ENCODE measurements at places on chromosomes 12 and 14.

DNA sequence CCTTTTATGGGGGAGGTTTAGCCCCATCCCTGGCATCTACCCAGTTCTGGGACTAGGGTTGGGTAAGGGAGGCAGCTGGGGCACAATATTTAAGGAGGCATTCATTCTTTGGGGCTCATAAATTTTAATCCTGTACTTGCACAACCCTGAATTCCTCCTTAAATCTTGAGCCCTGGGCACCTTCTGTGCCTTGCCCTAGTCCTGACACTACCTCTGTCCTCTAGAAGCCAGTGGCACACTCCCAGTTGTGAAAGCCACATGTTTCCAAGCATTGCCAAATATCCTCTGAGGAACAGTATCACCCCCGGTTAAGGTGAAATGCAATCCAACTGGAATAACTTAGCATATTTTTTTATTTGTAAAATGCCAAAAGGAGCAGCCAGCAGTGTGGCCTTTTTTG lies 36.6 kb downstream of the SLC16A7 start:
- no peak for DNase-seq

DNA sequence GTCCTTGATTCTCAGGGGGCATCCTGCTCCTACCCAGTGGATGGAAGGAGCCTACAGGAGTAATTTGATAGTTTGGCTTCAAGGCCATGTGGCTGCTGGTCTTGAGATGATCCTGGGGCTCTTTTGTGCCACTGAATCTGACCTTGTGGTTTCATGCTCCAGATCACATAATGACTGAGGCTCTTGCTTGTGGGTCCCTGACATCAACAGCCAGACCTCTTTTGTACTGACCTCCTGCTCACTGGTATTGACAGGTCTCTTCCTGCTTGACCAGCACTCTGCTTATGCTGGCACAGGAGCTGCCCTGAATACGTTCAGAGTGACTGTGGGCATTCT lies 23.2 kb upstream of the JPH4 start:
- DNase-seq: no peak

GRCh38 chr12:101536069-101536674 lies 58.6 kb upstream of the MYBPC1 start:
- DNase-seq: no peak

GRCh38 chr12:70180130-70180529 lies 63.1 kb upstream of the CNOT2 start:
- no peak for DNase-seq

DNA sequence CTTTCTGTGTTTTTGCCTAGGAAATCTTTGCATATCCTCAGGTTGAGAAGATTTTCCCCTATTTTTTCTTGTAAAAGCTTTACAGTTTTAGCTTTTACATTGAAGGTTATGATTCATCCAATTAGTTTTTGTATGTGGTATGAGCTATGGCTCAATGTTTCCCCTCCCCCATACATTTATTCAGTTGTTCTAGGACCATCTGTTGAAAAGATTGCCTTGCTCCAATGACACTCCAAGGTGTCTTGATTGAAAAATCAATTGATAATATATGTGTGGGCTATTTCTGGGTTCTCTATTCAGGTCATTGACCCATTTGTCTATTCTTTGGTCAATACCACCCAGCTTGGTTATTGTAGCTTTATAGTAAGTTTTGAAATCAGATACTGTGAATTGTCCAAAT lies 42.6 kb downstream of the LRTM2 start:
- no peak for DNase-seq

DNA sequence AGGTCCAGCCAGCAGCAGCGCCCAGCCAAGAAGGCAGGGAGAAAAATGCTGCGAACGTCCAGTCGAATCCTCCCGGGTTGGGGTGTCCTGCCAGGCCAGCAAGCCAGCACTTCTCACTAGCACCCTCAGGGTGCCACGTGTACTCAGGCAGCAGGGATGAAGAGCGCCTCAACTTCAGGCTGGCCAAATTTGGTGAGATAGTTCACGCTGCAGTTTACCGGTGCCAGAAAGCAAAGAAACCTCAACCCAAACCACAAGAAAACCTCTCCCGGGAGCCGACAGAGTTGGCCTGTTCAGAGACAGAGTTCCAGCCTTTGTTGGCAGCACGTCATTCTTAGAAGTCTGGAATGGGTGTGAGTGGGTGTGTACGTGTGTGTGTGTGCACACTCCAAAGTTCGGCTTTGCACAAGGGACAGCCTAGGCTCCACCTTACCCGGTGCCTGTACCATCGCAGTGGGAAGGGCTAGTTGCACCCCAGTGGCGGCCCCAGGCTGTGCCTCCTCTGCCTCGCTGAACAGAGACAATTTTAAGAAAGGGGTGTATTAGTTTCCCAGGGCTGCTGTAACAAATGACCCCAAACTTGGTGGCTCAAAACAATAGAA lies 42.1 kb downstream of the ELK3 start:
- DNase-seq: no peak

DNA sequence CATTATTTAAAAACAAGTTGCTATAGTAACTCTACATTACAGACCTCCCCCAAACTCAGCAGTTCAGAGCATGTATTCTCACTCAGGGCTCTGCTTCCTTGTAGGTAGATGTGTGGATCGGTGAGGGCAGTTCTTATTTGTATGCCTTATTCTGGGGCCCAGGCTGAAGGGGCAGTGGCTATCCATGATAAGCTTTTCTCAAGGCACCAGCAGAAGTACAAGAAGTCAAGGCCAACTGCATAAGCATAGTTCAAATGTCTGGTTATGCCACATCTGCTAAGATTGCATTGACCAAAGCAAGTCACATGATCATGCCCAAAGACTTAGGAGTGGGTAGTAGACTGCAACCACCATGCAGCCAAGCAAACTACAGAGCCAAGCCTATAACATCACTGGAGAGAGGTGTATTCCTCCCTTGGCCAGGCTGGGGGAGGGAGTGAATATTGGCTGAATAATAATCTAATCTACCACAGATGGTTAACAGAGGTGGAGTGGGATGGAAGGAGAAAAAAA lies 4.6 kb downstream of the PSEN1 start:
- DNase-seq: no peak

GRCh38 chr12:114319422-114319821 lies 86.5 kb downstream of the TBX5 start:
- no peak for DNase-seq

DNA sequence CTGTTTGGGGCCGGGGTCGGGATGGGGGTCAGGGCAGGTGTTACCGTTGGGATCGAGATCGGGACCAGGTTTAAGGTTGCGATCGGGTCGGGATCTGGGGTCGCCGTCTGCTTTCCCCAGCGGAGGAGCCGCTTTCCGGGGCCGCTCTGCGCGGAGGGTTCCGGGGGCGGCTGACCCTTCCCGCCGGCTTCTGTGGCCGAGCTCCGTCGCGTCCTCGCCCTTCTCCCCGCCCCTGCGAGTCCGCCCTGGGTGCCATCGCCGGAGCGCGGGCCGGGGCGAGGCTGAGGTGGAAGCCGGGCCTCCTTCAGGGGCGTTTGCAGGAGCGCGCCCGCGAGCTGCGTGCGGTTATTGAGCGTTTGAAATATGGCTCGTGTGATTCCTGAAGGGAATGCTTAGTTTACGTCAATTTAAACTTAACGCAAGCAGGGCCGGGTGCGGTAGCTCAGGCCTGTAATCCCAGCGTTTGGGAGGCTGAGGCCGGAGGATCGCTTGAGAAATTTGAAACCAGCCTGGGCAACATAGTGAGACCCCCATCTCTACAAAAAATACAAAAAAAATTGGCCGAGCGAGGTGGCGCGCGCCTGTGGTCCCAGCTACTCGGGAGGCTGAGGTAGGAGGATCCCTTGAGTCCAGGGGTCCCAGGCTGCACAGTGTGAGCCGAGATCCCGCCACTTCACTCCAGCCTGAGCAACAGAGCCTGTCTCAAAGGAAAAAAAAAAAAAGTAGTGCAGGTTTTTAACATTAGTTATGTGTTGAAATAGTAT lies 620 bp downstream of the PGAM5 start:
- no peak for DNase-seq

DNA sequence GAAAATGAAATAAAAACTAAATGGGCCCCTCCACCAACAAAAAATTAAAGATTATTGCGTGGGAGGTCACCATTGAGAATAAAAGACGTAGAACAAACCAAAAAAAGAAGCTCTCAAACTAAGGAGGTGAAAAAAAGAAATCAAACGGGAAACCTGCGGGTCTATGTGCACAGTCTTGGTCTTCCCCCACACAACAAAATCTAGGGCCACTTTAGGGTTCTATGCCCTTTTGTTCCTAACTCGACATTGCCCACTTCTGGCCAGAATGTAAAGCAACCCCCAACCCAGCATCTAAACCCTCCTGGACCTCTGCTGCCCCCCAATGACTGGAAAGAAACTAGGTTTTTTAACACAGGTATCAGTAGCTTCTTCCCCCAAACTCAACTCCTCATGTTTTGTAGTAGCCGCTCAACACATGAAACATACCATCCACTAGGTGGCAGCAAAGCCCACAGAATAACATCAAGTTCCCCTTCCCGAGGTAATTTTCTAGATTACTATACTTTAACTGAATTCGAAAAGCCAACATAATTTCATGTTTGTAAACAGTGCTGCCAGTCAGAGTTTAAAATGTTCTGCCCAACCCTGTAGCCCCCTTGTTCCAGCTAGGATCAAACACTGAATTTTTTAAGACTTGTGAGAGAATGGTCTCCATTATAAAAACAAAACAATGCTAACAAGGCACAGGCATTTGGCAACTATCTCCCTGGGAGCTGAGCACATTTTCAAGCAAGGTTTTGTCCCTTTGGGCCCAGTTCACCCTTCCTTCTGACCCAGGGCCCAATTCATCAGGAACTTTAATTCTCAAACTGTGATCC lies 18.7 kb downstream of the DAD1 start:
- peak; percentile 90 for DNase-seq

DNA sequence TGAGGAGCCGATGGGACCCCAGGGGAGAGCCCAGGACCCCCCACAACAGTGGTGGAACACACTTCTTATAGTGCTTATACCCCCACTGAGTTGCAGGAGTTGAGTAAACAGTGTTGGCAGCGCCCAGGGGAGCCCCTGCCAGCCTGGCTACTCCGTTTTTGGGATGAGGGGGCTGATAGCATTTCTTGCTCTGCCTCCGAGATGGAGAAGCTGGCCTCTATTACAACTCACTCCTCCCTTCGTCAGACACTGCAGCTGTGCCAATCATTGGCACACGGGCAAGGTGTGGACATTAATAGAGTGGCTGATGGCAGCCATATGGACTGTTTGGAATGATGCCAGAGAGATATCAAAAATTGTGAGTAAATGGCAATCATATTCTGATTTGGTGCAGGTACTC lies 94.9 kb upstream of the TMPO start:
- DNase-seq: no peak

- no peak for DNase-seq
These were observed 16.9 kb downstream of the MMP17 start for GRCh38 chr12:131845121-131845520.

GRCh38 chr12:99110868-99111267 lies 465.8 kb downstream of the APAF1 start:
- DNase-seq: no peak

GRCh38 chr14:65958664-65959562 lies 527.3 kb upstream of the CCDC196 start:
- no peak for DNase-seq

DNA sequence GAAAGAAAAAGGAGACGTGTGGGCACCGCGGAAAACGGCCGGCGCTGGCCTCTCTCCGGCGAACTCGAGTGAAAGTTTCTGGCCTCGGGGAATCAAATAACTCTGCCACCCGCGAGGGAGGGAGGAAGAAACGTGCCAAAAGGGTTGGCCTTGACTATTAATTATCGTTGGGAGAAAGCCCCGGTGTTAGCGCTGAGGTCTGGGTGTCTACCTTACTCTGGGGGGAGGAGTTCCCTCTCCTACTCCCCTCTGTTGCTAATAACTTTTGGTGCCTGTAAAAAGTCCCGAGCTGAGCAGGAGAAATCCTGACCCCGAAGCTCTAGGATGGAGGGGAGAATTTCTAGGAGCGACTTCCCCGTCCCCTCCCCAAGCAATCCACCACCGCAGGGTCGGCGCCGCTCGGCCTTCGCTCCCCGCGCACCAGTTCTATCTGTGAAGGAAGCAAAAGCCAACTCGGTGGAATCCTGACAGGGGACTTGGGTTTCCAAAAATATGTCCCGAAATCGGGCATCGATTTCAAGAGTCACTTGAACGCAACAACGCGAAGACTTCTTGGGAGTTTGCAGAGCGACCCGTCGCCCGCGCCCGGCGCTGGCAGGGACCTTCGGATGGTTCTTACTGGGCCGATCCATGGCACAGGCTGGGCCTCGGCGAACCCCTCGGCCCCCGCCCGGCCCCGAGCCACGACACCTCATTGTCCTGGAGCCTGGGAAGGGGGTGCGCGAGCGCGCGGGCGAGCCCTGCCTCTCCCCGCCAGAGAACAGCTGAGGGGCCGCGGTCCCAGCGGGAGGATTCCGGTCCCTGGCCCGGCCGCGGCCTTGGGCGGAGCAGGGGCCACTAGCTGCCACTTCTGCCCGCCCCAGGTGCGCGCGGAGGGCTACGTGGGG lies 1.7 kb downstream of the OTX2 start:
- DNase-seq: no peak

DNA sequence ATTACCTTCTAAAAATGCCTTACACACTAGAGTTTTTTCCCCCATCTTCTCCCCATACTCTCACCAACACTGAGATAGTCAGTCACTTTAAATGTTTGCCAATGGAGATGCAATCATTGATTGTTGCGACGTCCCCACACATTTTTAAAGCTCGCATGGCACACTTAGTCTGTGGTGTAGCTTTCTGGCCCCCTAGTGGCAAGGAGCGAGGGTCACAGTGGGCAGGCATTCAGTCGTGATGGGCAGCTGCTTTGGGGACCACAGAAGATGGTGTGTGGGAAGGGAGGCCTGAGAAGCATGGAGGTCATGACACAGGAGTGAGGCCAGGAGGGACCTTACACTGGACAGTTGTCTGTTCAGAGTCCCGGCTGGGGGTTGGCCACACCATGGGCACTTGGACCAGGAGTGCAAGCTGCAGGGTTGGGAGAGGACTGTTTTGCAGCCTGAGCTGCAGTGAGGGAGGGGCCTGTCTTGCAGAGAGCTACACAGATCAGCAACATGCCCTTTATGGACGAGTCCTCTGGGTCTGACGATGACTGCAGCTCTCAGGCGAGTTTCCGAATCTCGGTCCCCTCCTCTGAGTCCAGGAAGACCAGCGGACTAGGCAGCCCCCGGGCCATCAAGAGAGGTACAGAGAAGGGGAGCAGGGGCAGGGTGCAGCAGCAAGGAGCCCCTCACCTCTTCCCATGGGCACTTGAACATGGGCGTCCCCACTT lies 28.6 kb downstream of the PIGH start:
- DNase-seq: peak; percentile 72

GRCh38 chr12:69881771-69882170 lies 56.7 kb downstream of the MYRFL start:
- DNase-seq: no peak

DNA sequence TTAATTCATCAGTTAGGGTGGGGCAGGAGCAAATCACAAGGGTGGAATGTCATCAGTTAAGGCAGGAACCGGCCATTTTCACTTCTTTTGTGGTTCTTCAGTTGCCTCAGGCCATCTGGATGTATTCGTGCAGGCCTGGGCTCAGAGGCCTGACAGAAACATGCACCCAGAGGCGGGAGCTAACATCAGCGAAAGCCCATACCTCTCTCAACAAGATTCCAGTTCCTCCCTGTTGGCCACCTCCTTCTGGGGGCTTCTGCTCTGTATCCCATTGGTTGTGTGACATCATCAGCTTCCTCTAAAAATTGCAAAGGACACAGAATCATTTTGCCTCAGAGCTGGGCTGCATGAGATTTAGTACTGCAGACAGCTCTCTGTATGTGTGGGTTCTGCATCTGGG lies 134.3 kb downstream of the ZNF664 start:
- no peak for DNase-seq

GRCh38 chr12:54019091-54019811 lies 9.0 kb upstream of the HOXC6 start:
- DNase-seq: no peak
